ENCODE measurements at places on chromosomes 6 and 20.

GRCh38 chr6:693723-694009, 727 bp upstream of the EXOC2 start:
- H3K4me3 ChIP-seq = peak overlapping the region; percentile 81
- no peak overlapping the region for H3K27ac ChIP-seq
- DNase-seq = no peak
- peaks cover 16% of the 10 kb centered on the region for H3K36me3 ChIP-seq

DNA sequence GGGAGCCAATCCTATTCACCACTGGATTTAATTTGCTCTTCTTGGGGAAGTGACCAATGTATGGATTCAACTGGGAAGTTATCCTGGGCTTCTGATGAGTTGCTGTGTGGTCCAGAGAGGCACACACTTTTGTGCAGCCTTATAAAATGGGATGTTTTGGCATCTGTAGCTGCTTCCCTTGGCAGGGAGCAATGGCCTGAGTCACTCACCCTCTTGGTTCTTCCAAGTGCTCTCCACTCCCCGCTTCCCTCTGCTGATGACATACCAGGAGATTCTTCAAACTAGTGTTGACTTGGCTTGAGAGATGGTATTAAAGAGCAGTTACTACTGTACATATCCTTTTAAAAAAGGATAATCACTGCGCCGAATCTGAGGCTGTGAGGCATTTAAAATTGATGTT, 105.8 kb downstream of the JARID2 start:
- peaks cover 11% of the 10 kb centered on the region for H3K4me1 ChIP-seq
- H3K27ac ChIP-seq = no peak overlapping the region
- H3K4me3 ChIP-seq = no peak overlapping the region
- H3K27me3 ChIP-seq = no peaks in the 10 kb centered on the region

- H3K4me1 ChIP-seq = peaks cover 15% of the 10 kb centered on the region
- no peaks in the 10 kb centered on the region for H3K36me3 ChIP-seq
- H3K4me3 ChIP-seq = no peak overlapping the region
- H3K27ac ChIP-seq = no peak overlapping the region
- DNase-seq = no peak
These were observed 29.6 kb upstream of the MRGBP start for GRCh38 chr20:62766716-62767115.

DNA sequence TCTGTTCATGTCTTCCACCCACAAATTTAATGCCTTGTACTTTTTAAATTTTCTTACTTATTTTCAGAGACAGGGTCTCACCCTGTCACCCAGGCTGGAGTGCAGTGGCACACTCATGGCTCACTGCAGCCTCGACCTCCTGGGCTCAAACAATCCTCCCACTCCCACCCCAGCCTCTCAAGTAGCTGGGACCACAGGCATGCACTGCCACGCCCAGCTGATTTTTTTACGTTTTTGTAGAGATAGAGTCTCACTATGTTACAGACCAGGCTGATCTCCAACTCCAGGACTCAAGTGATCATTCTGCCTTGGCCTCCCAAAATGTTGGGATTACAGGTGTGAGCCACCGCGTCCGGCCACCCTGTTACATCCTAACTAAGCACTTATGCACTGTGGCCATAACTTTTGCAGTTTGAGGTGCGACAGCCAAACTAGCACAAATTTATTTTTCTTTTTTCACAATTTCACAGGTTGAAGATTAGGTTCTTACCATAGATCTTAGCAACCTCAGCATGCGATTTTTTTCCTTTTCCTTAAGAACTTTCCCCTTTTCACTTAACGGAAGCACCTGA, 92.1 kb downstream of the EPB41L2 start:
- H3K4me3 ChIP-seq = no peak overlapping the region
- no peaks in the 10 kb centered on the region for H3K27me3 ChIP-seq
- H3K4me1 ChIP-seq = no peaks in the 10 kb centered on the region
- H3K27ac ChIP-seq = no peak overlapping the region

- no peaks in the 10 kb centered on the region for H3K27me3 ChIP-seq
- no peaks in the 10 kb centered on the region for H3K36me3 ChIP-seq
- H3K4me3 ChIP-seq = no peak overlapping the region
These were observed 249.7 kb downstream of the GMPR start for GRCh38 chr6:16487996-16488674.

GRCh38 chr6:46437671-46438221, 53.5 kb downstream of the RCAN2 start:
- no peak for DNase-seq
- no peak overlapping the region for H3K4me3 ChIP-seq
- H3K36me3 ChIP-seq = no peaks in the 10 kb centered on the region
- H3K27me3 ChIP-seq = peaks cover 9% of the 10 kb centered on the region
- H3K27ac ChIP-seq = no peak overlapping the region

GRCh38 chr6:169473663-169474062, 220.0 kb upstream of the THBS2 start:
- no peaks in the 10 kb centered on the region for H3K4me1 ChIP-seq
- H3K36me3 ChIP-seq = no peaks in the 10 kb centered on the region
- no peak for DNase-seq
- no peak overlapping the region for H3K27ac ChIP-seq
- H3K4me3 ChIP-seq = no peak overlapping the region

Measured in RWPE2 (cell line).